ENCODE measurements at places on chromosomes 1 and 21. TPM values are rescaled to one million over a fixed set of nuclear protein-coding genes. Genes with fewer than 3 reads are reported as not detected.

DNA sequence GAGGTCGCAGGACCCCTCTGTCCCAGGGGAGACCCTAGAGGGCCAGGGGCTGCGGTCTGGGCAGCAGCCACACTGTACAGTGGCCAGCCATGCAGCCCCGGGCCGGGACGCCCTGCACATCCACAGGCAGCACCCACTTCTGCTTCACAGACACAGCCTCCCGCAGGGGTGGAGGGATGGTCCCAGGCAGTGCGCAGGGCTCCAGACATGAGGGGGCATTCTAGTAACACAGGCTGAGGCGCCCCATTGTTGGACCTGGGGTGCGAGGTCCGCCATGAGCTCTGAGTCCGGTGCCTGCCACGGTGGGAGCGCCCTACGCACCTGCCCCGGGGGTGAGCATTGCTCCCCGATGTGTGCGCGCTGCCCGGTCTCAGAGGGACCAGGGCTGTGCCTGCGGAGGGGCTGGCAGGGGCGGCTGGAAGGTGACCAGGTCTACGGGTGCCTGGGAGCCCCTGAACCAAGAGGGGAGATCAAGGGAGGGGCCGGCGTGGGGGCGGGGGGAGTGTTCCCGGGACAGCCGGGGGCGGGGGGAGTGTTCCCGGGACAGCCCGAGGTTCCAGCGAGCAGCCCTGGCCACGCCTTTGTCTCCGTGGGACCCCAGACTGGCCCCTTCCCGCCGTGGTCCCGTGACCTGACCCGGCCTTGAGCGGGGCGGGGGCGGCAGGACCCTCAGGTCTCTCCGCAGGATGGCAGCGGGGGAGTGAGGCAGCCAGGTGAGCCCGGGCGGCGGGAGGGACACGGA is 4.5 kb downstream of the MMEL1 start:
- DNase-seq = no peak

DNA sequence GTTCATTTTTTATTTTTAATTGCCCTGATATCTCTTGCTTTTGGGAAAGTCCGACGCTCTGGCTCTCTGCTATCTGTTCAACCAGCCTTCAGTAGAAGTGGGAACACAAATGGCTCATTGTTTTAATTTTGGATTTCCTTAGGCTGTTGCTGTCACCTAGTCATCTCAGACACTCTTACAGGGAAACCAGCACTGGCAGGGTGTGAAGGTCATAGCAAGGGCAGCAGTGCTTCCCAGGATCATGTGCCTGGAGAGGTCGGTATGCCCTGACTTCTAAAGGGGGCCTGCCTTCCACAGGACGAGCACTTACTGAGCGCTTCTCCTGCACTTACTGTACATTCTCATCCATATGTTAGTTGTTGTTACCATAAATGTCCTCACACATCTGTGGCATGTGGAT is 224.2 kb downstream of the DISC1 start:
- DNase-seq = no peak

- DNase-seq = no peak
These were observed 65.7 kb upstream of the JUN start for GRCh38 chr1:58849551-58849950.

DNA sequence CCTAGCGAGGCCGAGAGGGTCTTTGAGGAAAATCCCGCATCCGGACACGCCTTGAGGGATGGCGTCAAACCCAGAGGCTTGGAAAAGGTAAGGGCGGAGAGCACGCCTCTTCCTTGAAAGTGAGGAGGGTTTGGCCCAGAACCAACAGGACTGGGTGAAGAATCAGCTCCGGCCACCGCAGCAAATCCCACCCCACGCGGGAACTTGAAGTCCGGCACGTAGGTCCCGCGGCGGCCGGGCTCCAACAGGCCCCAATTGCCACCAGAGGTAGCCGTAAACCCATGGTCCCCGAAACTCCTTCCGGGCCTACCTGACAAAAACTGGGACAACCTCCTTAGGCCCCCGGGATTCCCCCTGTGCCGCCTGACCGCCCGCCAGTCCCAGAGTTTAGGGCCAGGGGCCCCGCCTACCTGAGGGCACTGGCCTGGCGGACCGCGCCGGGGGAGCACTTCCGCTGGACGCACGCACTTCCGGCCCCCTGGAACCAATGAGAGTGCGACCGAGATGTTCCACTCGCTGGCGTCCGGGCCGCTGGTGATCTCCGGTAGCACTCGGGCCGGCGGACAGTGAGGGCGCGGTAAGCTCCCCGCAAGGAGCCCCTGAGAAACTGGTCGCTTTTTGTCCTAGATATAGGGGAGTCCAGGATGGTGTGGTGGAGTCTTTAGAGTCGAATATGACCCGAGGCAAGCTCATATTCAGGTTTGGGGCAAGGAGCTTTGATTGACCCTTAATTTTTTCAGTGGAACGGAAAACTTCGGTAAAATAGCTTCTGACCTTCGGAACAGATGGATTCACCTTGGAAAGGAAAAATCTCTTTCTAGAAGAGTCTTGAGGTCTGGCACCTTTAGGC is at the start of the genes LZIC and NMNAT1:
Gene LZIC (minus strand): TSS at position 453 of the 850 bp plus-strand sequence. CDS start 6,772 bp downstream, outside the sequence.
Gene NMNAT1 (plus strand): TSS at position 537 of the 850 bp plus-strand sequence. CDS start 28,599 bp downstream, outside the sequence.
- DNase-seq = peak; percentile 89

FAM167B gene
- 1.4 TPM for total RNA-seq

DNA sequence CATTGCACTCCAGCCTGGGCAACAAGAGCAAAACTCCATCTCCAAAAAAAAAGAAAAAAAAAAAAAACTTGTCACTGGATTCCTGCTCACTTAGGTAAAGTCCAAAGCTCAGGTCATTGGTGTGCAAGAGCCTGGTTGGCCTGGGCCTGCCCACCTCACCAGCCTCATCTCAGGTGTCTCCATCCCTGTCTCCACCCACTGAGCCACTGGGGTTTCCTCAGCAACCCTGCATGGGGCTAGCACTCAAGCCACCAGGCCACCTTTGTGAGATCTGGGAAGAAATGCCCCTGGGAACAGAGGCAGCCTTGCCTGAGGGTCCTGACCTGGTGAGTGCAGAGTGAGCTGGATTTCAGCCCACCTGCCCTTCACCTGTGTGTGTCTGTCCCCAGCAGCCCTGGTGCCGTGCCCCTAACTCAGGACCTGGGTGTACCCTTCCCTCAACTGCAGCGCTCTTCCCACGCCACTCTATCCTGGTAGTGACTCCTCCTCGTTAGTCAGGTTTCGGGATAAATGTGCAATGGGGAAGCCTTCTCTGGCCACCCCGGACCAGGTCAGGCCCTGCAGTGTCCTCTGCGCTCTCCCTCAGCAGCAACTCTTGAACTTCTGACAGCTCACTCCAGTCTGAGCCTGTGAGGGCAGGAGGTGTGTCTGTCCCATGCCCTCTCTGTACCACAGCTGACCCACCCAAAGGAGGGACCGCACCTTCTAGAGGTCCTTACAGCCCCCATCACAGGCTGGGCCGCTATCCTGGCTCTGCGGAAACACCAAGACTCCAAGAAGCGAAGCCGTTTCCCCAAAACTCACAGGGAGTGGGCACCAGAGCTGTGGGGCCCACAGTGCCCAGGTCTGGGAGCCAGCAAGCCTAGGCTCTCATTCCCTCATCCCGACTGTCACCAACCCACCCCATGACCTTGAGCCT is 3.3 kb downstream of the PDZK1IP1 start:
- DNase-seq = peak; percentile 82
